ENCODE measurements at places on chromosomes 11 and 22. TPM values are rescaled to one million over a fixed set of nuclear protein-coding genes. Genes with fewer than 3 reads are reported as not detected.

Gene PIH1D2
- total RNA-seq = 1.9 TPM

Gene BAIAP2L2
- not detected for total RNA-seq

Gene GGTLC2
- not detected for total RNA-seq

Gene TRPC6
- not detected for total RNA-seq

Gene OR5B21
- not detected for total RNA-seq

Gene IL10RA
- total RNA-seq = not detected

Gene KIF18A
- 20.4 TPM for total RNA-seq

Gene ADAMTS8
- total RNA-seq = not detected

Gene NLRP6
- total RNA-seq = not detected

Gene ST13
- 267 TPM for total RNA-seq

Gene PANX3
- not detected for total RNA-seq

Gene CCDC83
- not detected for total RNA-seq

Gene MMP1
- total RNA-seq = 523 TPM

Gene NEAT1
- total RNA-seq = 186 TPM

Gene P4HA3
- total RNA-seq = 1.0 TPM

Gene APOL6
- 3.5 TPM for total RNA-seq

Gene TEX12
- not detected for total RNA-seq

Gene RBM7
- total RNA-seq = 32.2 TPM

Gene HTR3A
- total RNA-seq = not detected

Gene TMEM126B
- total RNA-seq = 56.4 TPM

Gene ARVCF
- 2.8 TPM for total RNA-seq

Gene BET1L
- total RNA-seq = 70.2 TPM

Gene ABCC8
- not detected for total RNA-seq

Gene E2F8
- total RNA-seq = 3.9 TPM

Gene TSSK2
- not detected for total RNA-seq

Gene CABP4
- total RNA-seq = not detected

Gene LRRC10B
- not detected for total RNA-seq

Gene THAP7
- 21.5 TPM for total RNA-seq

Gene AIP
- total RNA-seq = 57.4 TPM

Gene CTSW
- total RNA-seq = 0.22 TPM

Gene GRM5
- not detected for total RNA-seq

Gene LINC01488
- total RNA-seq = not detected

Gene ZP1
- not detected for total RNA-seq

Gene C11orf91
- total RNA-seq = 0.61 TPM

Gene KDM4E
- total RNA-seq = not detected

Gene RBMXL2
- total RNA-seq = not detected

Gene MGAT3
- total RNA-seq = not detected

Gene WBP2NL
- total RNA-seq = not detected

Gene VPS26B
- 42.8 TPM for total RNA-seq

Gene PDE3B
- not detected for total RNA-seq

Gene USP35
- total RNA-seq = 10.6 TPM

Gene NTM
- total RNA-seq = 24.2 TPM

Gene OR4D5
- total RNA-seq = not detected

Gene MPZL2
- total RNA-seq = not detected

Gene CCDC157
- 1.0 TPM for total RNA-seq

Data from HFFc6 (cell line).